A549 (cell line): ENCODE measurements at places on chromosomes 16 and 17. TPM values are rescaled to one million over a fixed set of nuclear protein-coding genes. Genes with fewer than 3 reads are reported as not detected.

DNA sequence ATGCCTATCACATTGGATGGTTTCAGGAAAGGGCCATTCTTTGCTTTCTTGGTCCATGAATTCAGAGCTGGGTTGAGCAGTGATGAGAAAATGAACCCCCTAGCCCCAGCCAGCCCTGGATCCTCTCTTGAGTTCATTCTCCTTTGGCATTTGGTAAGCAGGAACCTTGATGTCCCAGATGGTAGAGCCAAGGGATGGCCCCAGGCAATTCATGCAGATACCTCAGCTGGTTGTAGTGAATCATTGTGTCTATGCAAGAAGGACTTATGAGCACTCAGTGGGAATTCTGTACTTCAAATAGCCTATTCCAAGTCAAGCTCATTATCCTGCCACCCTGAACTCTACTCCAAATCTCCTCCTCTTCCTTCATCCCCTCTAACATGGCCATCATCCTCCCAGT, 412.7 kb downstream of the UTP18 start:
- DNase-seq: no peak

DNA sequence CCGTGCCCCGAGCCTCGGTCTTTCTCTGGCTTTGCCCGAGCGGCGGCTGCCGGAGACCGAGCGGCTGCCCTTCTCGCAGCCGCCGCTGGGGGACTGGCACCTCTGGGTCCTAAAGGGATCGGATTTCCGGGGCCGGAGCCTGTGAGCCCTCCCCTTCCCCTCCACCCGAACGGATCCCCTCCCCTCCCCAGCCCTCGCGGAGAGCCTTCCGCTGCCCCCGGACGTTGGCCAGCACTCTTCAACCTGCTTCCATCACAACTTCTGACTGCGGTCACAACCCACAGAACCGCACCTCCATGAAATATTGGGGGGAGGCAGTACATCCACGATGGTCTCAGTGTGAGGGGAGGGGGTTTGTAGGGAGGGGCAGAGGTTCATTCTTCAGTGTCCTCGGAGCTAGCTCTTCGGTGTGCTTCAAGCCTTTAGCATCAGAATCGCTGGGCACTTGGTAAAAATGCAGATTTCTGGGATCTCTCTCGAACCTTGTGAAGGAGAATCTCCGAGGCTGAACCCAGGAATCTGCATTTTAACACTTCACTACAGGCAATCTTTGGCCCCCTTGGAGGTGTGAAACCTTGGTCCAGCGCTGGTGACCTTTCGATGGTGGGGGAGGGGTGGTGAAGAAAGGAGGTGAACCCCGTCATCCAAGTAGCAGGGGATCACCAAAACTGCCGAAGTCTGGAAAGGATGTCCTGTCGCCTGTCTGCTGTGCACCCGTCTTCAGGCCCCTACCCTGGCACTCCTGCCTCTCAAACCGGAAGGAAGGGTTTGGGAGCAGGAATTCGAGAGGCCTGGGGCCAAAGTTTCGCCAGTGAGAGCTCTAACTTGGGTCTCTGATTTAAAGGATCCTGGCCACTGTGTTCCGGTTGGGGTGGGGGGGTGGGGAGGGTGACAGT, 812 bp upstream of the PPP1R9B start:
- DNase-seq: peak; percentile 97

GRCh38 chr17:3032258-3033247, 30.9 kb downstream of the OR1D5 start:
- no peak for DNase-seq

The ADGRG3 gene
- 0.17 to 0.34 TPM (median 0.25 TPM) in 3 replicates for polyA plus RNA-seq

DNA sequence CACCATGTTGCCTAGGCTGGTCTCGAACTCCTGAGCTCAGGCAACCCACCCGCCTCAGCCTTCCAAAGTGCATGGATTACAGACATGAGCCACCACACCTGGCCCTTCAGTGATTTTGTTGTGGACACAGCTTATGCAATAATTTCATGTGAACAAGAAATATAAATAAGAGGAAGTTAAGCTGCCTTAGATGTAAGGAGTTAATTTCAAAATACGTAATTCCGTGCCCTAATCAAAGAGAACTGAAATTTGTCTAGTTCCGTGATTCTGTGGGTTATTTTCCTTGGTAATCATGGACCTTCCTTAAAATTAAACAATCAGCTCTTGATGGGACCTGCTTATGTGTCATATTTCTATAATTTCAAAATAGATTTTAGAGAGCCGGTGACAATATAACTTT, 11.9 kb downstream of the TVP23A start:
- no peak for DNase-seq

GRCh38 chr16:88694221-88695087, 8.1 kb upstream of the SNAI3 start:
- no peak for DNase-seq

GRCh38 chr16:54689072-54689865, 241.4 kb upstream of the IRX5 start:
- no peak for DNase-seq

The ZNF689 gene
- 6.5 to 7.4 TPM (median 7.0 TPM) in 3 replicates for polyA plus RNA-seq

GRCh38 chr17:1560858-1561355, 1.7 kb downstream of the PITPNA start:
- no peak for DNase-seq

DNA sequence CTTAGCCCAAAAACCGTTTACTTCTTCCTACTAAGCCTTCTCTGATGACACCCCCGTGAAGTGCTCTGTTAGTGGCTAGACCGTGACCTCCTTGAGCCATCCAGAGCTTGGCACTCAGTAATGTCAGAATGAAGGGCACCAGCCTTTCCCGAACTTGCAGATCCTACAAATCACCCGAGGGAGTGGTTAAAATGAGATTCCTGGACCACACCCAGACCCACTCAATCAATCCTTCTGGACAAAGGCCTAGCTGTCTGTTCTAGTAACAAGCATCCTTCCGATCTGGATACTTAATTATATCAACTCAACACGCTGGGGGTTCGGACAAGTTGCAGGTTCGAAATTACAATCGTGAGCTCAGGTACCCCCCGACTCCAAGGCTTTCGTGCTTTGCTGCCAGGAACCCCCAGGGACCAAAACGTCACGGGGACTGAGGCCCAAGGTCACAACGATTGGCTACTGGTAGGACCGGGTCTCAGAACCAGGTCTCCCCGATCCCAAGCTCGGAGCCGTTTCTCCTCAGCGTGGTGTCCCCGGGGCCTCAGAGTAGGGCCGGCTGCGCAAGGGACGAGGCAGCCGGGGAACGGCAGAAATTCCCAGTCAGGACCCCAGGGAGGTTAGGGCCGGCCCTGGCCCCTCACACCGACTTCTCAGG, 527 bp downstream of the CIAPIN1 start:
- DNase-seq: peak; percentile 35

- DNase-seq: no peak
These were observed 16.7 kb upstream of the BLMH start for GRCh38 chr17:30308406-30308805.

The CPPED1 gene
- 16.1 to 17.5 TPM (median 16.8 TPM) in 3 replicates for polyA plus RNA-seq
